Stimulated activated CD4-positive, alpha-beta T cell treated with anti-CD3 and anti-CD28 coated beads, Interleukin-1b, Interleukin-23, amount 100 ng/mL, for 1 hour (primary cell): ENCODE measurements at places on chromosomes 2 and 18.

- DNase-seq: no peak
These were observed 5.3 kb upstream of the DLX1 start for GRCh38 chr2:172079838-172080640.

DNA sequence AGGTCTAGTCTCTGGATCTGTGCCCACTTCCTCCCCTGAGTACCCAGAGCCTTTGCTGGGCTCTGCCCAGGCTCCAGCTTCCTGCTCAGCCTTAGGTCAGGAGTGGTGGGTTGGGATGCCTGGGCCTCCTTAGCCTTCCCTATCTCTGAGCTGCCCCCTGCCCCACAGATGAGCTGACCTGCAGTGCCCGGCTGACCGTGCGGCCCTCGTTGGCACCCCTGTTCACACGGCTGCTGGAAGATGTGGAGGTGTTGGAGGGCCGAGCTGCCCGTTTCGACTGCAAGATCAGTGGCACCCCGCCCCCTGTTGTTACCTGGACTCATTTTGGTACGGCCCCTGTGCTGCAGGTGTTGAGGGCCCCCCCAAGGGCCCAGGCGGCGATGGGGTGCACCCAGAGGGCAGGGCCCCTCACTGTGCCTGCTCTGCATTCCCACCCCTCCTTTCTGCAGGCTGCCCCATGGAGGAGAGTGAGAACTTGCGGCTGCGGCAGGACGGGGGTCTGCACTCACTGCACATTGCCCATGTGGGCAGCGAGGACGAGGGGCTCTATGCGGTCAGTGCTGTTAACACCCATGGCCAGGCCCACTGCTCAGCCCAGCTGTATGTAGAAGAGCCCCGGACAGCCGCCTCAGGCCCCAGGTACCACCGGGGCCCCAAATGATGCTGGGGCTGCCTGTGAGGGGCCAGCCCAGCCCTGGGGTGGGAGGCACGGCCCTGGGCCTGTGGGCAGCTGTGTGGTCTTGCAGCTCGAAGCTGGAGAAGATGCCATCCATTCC, 30.1 kb upstream of the GMPPA start:
- DNase-seq: no peak

GRCh38 chr2:3753561-3753960, 50.2 kb downstream of the DCDC2C start:
- no peak for DNase-seq

GRCh38 chr18:48956356-48956755, 5.6 kb upstream of the SMAD7 start:
- DNase-seq: no peak

DNA sequence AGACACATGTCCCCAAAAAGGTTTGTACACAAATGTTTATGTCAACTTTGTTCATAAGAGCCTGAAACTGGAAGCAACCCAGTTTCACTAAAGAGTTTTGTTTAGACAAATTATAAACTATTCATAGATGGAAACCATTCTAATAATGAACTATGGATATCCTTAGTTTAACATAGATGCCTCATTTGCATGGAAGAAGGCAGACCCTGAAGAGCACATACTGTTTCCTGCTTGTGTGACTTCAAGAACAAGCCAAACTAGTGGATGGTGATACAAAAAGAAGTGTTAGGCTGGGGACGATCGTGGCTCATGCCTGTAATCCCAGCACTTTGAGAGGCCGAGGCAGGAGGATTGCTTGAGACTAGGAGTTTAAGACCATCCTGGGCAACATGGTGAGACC, 48.1 kb downstream of the ACOXL start:
- DNase-seq: no peak

- DNase-seq: no peak
These were observed 16.9 kb downstream of the EIF5B start for GRCh38 chr2:99354070-99354469.

DNA sequence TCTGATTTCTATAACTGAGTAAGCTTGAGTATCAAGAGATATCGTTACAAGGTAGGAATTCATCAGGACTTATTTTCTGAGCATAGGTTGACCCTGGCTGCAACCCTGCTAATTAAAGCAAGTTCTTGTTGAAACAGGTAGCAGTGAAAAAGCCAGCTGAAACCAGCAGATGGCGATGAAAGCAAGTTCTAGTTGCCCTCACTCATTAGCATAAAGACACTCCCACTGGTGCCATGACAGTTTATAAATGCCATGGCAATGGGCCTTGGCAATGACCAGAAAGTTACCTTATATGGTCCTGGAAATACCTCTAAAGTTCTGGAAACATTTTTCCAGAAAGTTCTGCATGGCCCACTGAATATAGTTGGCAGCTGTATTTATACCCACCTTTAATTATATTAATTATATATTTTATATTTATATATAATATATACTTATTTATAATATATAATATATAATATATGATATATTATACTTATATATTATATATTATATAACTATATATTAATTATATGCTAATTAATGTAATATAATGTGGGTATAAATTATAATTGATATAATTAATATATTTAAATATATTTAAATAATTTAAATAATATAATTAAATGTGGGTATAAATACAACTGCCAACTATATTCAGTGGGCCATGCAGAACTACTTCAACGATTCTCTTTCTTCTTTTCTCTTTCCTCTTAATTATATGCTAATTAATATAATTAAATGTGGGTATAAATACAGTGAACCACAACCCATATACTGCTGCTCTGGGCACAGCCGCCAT, 188.0 kb downstream of the CDH7 start:
- no peak for DNase-seq

DNA sequence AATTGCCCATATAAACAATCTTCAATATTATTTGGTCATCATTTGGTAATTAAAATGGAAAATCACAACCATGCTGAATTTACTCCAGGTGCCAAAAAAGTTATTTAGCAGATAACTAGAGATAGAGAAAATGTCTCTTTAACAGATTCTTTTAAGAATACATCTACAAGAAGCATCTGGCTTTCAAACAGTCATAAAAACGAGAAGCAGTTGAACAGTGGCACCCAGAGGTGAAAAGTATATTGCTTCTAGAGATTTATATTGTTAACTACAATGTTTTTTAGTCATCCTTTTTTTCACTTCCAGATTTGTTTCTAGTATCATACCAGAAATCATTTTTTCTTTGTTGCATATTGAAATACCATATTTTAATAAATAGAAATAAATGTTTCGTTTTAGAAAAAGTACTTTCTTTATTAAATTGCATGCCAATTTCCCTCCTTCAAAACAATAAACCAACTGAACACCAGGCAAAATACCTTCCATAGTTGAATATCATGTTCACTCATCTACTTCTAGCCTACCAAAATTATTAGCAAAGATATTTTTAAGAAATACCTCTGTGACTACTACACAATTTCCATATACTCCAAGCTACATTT, 65.4 kb upstream of the HNRNPA3 start:
- no peak for DNase-seq

DNA sequence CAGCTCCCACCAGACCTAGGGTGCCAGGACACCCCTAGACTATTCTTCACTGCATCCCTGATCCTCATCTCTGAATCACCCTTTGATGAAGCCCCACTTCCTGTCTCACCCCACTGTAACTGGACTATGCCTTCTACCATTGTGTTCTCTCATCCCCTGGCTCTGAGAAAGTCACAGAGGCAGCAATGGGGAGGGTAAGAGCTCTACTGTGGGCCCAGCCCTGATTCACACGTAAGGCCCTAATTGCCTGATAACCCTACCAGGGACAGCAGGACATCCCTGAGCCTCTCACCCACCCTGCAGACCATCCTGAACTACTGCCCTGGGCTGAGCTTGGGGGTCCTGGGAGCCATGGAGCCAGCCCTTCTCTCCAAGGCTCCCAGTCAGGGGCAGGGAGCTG, 1.5 kb upstream of the PROM2 start:
- DNase-seq: no peak

GRCh38 chr2:172434821-172435605, 7.6 kb downstream of the ITGA6 start:
- no peak for DNase-seq

DNA sequence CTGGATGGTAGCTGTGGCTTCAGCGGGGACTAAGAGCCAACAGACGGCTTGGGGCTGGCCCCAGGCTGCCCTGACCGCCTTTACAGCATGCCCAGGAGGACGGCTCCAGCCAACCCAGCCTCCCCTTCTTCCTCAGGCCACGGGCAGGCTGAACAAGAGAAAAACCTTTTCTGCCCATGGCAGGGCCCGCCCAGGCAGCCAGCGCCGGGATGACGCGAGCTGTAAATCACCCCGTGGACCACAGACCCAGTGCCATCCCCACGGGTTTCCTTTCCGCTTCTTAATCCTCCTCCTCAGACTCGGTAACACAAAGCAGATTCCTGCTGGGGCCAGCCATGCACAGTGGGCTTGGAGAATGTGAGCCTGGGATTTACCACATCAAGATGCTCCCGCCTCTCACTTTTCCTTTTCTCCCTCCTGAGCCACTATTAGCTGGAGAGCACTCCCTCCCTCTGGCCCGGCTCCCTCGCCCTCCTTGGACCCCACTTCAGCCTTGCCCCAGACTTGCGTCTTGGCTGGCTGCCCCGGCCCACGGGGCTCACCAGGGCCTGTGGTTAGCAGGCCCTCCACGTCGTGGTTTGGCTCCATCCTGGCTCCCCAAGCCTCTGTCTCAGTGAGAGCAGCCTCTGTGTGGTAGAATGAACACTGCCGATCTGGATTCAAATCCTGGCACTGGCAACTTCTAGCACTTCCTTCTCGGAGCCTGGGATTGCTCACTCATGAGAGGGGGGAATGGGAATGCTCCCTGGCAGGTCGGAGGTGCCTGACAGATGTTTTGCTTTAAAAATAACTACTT, 31.4 kb downstream of the ATOH8 start:
- DNase-seq: no peak

DNA sequence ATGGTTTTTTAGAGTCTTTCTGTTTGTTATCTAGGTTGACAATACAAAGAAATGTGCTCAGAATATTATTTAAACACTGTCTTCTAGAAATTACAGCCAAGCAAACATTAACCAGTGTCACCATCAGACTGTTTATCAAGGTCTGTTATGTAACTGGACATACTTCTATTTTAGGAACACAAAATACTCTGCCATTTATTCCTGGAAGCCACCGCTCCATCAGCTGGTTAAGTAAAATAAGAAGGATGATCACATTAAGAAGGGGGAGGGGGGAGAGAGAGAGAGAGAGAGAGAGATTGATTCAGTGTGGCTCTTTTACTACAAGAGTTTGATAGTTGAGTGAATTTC, 47.9 kb downstream of the MBP start:
- DNase-seq: no peak

DNA sequence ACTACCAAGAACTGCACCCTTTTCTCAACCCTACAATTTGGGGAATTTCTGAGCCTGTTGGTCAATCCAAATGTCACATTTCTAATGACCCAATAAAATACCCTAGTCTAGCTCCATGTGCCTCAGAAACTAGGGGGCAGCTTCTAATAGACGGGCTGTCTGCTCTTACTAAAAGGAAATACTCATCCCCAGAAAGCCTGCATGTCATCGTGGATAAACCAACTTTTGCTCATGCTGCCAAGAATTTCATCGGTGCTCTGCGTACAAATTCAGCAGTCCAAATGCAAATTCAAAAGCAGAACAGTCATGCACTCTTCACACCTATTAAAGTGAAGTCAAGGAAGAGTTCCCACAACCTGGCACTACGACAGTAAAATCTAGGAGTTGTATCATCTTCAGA, 377.3 kb downstream of the LNPK start:
- no peak for DNase-seq

DNA sequence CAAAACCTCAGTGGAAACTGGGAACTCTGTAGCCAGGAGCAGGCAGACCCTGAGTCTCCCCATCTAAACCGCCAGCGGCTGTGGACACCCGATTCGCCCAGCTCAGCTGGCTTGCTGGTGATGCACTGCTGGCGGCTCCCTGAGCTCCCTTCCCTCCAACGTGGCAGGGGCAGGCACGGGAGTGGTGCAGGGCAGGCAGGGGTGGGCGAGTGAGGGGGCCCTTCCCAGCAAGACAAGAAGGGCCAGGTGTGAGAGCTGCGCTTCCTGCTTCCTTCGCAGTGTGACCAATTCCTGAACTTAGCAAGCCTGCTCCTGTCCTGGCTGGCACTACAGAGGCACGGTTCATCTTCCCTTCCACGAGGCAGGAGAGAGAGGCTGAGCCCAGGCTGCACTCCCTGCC, 12.3 kb upstream of the SEMA4C start:
- DNase-seq: no peak

DNA sequence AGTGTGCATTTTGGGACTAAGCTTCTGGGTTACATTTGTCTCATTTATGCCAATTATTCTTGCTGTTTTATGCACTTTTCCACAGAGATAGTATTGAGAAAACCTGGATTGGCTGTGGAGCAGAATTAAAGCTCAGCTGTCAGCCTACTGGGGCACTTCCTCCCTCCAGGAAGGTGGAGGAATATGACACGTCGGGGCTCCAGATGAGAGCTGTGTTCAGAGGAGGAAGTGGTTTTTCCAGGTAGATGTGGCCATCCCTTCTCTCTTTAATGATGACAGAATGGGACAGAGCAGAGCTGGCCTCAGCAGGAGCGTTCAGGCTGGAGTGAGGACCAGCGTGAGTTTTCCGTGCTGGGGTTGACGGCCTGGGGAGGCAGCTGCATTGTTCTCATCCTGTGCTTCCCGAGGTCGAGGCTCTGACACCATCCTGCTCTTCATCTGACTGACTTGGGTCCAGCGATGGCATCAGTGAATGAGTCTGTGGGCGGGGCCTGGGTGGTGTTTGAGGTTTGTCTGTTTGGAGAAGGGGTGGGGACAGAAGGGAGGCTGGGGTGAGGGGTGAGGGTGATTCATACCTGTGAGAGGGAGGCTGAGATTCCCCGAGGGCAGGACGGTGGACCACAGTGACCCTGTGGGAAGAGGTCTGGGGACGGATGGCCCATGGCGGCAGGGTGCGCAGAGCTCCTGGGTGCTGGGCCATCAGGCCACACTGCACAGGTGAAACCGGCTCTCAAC, 207.0 kb downstream of the LDLRAD4 start:
- no peak for DNase-seq

- no peak for DNase-seq
These were observed 372.4 kb upstream of the RND3 start for GRCh38 chr2:150859877-150860276.

- no peak for DNase-seq
These were observed 666.8 kb downstream of the ARHGAP15 start for GRCh38 chr2:143796051-143796450.

DNA sequence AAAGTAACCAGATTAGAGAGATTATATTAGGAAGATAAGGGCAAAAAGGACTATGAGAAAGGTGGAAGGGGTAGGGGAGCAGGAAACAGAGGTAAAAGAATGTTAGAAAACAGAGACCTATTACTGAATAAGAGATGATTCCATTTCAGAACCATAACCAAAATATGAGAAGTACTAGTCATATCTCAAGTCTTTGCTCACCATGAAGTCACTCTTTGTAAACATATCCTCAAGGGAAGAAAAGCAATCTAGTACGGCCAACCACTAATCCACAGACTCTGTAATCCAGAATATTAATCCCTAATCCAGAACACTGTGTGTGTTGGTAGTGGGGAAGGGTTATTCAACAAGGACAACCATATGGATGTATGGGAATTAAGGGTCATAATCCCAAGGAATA, 92.0 kb downstream of the CDCA7 start:
- no peak for DNase-seq

GRCh38 chr18:76592981-76593381, 97.9 kb upstream of the ZNF516 start:
- no peak for DNase-seq

- DNase-seq: no peak
These were observed 1768.2 kb downstream of the SUCLG1 start for GRCh38 chr2:82690757-82691411.
